CD4-positive, CD25-positive, alpha-beta regulatory T cell (primary cell): ENCODE measurements at places on chromosomes 6 and 20. TPM values are rescaled to one million over a fixed set of nuclear protein-coding genes. Genes with fewer than 3 reads are reported as not detected.

PLCB1 gene
- 1.8 TPM for total RNA-seq

ZFP64 gene
- total RNA-seq, result 14.9 TPM

CNR1 gene
- total RNA-seq, result not detected

RPS6KA2 gene
- total RNA-seq, result 5.2 TPM

KCNQ5 gene
- 0.59 TPM for total RNA-seq

NOX3 gene
- total RNA-seq, result not detected

NCOA7 gene
- total RNA-seq, result 41.9 TPM

TFAP2C gene
- total RNA-seq, result not detected

TP53TG5 gene
- total RNA-seq, result not detected

BTN3A1 gene
- total RNA-seq, result 279 TPM

GHRH gene
- not detected for total RNA-seq

TREM1 gene
- total RNA-seq, result not detected

CAGE1 gene
- total RNA-seq, result 0.57 TPM

HLA-DQB2 gene
- 5.4 TPM for total RNA-seq

DNA sequence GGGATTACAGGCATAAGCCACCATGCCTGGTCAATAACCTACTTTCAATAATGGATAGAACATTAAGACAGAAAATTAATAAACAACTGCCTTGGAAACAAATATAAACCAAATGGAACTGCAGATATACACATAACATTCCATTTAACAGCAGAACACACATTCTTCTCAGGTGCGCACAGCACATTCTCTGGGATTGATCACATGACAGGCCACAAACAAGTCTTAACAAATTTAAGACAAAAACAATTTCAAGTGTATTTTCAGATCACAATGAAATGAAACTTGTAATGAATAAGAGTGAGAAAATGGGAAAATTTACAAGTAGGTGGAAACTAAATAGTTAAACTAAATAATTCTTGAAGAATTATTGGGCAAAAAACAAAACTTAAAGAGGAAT lies 167.9 kb downstream of the TBX18 start:
- H3K4me3 ChIP-seq, result no peak overlapping the region
- H3K4me1 ChIP-seq, result no peaks in the 10 kb centered on the region
- DNase-seq, result no peak
- H3K27ac ChIP-seq, result no peak overlapping the region
- H3K27me3 ChIP-seq, result no peaks in the 10 kb centered on the region
- no peaks in the 10 kb centered on the region for H3K36me3 ChIP-seq

DNA sequence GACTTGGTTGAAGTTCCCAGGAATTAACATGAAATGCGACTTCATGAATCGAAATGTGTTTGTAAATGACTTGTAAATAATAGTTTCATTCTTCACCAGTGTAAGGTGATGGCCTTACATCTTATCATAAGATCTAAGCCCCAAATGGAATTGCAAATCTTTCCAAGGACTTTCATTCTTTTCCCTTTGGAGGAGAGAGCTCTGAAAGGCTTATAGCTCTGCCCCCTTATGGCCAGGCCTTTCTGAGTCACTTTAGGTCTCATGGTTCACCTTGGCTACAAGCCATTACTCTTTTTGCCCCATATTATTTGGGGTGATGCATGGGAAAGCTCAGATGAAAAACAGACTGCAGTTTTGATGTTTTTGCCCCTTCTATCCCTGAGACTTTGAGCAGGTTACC lies 209.1 kb upstream of the BMP2 start:
- H3K4me3 ChIP-seq, result no peak overlapping the region
- DNase-seq, result no peak
- no peaks in the 10 kb centered on the region for H3K27me3 ChIP-seq
- H3K27ac ChIP-seq, result no peak overlapping the region
- H3K4me1 ChIP-seq, result no peaks in the 10 kb centered on the region

DNA sequence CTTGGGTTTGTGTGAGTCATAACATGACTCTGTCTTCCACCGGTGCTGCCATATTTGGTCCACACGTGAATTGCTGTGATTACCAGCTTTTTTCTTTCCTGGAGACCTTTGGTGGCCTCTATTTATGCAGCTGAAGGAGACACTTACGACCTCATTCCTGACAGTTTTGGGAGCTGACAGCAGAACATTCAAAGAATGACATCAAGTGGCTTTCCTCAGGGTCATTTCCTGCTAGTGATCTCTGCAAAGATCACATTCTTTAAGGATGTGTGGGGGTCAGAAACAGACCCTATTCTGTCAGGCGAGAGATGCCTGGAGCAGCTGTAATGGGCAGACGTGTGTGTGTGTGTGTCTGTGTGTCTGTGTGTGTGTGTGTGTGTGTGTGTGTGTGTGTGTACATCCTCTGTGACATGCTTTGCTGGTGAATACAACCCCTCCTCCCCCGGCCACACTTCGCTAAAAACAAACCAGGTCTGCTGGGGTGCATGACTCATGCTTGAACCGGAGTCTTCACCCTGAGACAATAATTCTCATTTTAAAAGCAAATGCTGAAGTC lies 115.6 kb downstream of the TMEM170B start:
- H3K27me3 ChIP-seq, result peaks cover 3% of the 10 kb centered on the region
- peaks cover 15% of the 10 kb centered on the region for H3K4me1 ChIP-seq
- H3K27ac ChIP-seq, result no peak overlapping the region
- H3K4me3 ChIP-seq, result no peak overlapping the region
- DNase-seq, result no peak
- no peaks in the 10 kb centered on the region for H3K36me3 ChIP-seq

DNA sequence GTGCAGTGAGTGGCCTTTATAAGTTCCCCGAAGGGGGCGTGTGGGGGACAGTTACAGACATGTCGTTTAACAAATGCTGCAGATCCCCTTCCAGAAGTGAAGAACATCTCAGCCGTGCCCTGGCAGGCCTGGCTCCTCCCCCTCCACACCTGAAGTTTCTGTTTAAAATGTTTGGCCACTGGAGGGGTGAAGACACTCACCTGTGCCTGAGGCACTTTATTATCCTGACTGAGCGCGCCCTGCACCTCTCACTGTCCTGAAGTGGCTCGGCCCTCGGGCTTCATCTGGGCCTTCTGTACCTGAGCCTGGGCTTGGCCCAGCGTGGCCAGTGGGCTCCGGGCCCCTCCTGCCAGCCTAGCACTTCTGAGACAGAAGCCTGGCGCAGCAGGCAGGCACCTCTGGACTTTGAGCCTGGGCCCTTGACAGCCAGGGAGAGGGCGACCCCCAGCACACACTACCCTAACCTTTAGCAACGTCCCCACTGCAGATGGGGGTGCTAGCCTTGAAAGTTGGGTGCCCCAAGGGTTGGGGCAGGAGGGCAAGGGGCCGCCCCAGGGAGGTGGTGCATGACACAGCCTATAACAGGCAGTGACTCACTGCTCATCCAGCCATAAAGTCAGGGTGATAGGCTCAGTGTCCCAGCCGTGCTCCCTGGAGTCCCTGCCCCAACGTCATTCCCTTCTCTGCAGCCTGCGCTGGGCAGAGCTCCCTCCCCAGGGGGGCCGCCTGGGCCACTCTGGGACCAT lies 13.6 kb upstream of the GATA5 start:
- H3K4me1 ChIP-seq, result no peaks in the 10 kb centered on the region
- no peak overlapping the region for H3K4me3 ChIP-seq
- H3K36me3 ChIP-seq, result no peaks in the 10 kb centered on the region
- H3K27ac ChIP-seq, result no peak overlapping the region

GRCh38 chr6:12608874-12609273 lies 107.7 kb upstream of the PHACTR1 start:
- H3K4me1 ChIP-seq, result no peaks in the 10 kb centered on the region
- H3K36me3 ChIP-seq, result no peaks in the 10 kb centered on the region
- no peak for DNase-seq
- H3K27ac ChIP-seq, result no peak overlapping the region

- H3K36me3 ChIP-seq, result no peaks in the 10 kb centered on the region
- H3K4me3 ChIP-seq, result no peak overlapping the region
- H3K27ac ChIP-seq, result no peak overlapping the region
- DNase-seq, result no peak
- no peaks in the 10 kb centered on the region for H3K4me1 ChIP-seq
- H3K27me3 ChIP-seq, result no peaks in the 10 kb centered on the region
Measured at GRCh38 chr6:95431637-95432228, 145.6 kb upstream of the MANEA start.

GRCh38 chr6:53257001-53257400 lies 91.7 kb downstream of the ELOVL5 start:
- H3K27ac ChIP-seq, result no peak overlapping the region
- H3K36me3 ChIP-seq, result peaks cover 36% of the 10 kb centered on the region
- H3K27me3 ChIP-seq, result no peaks in the 10 kb centered on the region
- H3K4me1 ChIP-seq, result no peaks in the 10 kb centered on the region
- DNase-seq, result no peak

DNA sequence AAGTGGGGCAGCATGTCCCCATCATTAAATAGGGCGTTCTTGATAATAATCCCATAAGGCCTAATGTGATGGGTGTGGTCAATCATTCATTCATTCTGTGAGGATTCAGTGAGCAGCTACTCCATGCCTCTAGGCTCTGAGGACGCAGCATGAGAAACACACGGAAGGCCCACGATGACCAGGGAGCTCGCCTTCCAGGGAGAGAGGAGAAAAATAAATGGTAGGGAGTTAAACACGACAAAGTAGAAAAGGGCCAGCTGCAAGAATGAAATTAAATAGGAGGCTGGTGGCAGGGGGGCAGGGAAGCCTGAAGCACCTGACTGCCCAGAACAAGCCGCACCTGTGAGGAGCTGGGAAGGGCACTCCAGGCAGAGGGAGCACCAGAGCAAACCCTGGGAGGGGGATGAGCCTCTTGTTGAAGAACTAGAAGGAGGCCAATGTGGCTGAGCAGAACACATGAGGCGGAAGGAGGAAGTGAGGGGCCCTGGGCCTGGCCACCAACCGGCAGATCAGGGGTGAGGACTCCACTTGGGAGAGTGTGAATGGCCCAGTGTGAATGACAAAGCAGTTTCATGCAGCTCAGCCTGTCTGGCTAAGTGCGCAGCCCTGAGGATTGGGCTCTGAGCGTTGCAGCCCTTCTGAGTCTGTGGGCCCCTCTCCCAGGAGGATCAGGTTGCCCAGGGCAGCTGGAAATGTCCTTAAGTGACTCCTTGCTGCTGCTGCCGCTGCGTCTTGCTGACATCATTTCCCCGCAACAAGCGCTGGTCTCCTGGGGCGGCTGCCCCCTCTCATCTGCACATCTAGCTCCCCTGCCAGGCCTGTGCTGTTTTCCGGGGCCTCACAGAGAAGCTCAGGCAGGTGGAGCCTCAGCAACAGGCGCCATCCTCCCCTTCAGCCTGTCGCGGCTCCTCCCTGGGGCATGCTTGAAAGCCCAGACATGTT lies 99.9 kb downstream of the CDH26 start:
- peak; percentile 20 for DNase-seq
- no peaks in the 10 kb centered on the region for H3K27me3 ChIP-seq
- H3K36me3 ChIP-seq, result no peaks in the 10 kb centered on the region
- peak overlapping the region; percentile 45 for H3K27ac ChIP-seq

GRCh38 chr20:59018817-59019216 lies 412 bp upstream of the TUBB1 start:
- H3K4me3 ChIP-seq, result no peak overlapping the region
- H3K27me3 ChIP-seq, result no peaks in the 10 kb centered on the region
- peaks cover 11% of the 10 kb centered on the region for H3K36me3 ChIP-seq
- peaks cover 20% of the 10 kb centered on the region for H3K4me1 ChIP-seq

- peaks cover 23% of the 10 kb centered on the region for H3K36me3 ChIP-seq
- H3K27me3 ChIP-seq, result no peaks in the 10 kb centered on the region
- peaks cover 3% of the 10 kb centered on the region for H3K4me1 ChIP-seq
Measured at GRCh38 chr6:131628726-131629125, 684 bp upstream of the MED23 start.

DNA sequence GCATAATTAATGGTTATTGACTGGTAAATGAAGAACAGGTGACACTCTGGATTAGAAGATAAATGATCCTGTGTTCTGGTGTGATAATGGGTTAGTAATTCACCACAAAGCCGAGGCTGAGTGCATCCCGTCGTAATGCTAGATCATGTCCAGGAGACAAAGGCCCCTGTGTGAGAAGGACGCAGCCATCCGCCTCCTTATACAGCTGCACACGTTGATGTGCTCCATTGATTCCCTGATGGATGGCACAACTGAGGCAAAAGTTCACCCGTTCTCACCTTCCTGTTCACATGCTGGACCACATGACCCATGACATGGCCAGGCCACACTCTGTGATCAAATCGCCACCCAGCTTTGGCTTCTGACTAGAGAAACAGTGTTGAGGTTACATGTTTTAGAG lies 136.1 kb downstream of the FOXC1 start:
- H3K36me3 ChIP-seq, result no peaks in the 10 kb centered on the region
- H3K27me3 ChIP-seq, result no peaks in the 10 kb centered on the region
- DNase-seq, result no peak
- H3K4me1 ChIP-seq, result no peaks in the 10 kb centered on the region
- H3K27ac ChIP-seq, result no peak overlapping the region

GRCh38 chr6:119034827-119035458 lies 43.5 kb downstream of the FAM184A start:
- DNase-seq, result no peak
- no peak overlapping the region for H3K27ac ChIP-seq
- no peaks in the 10 kb centered on the region for H3K4me1 ChIP-seq
- no peaks in the 10 kb centered on the region for H3K27me3 ChIP-seq
- H3K4me3 ChIP-seq, result no peak overlapping the region
- no peaks in the 10 kb centered on the region for H3K36me3 ChIP-seq

GRCh38 chr6:34487536-34487935 lies 21.7 kb downstream of the PACSIN1 start:
- peaks cover 18% of the 10 kb centered on the region for H3K4me1 ChIP-seq
- no peaks in the 10 kb centered on the region for H3K27me3 ChIP-seq
- H3K4me3 ChIP-seq, result no peak overlapping the region
- no peak for DNase-seq
- no peak overlapping the region for H3K27ac ChIP-seq
- no peaks in the 10 kb centered on the region for H3K36me3 ChIP-seq

DNA sequence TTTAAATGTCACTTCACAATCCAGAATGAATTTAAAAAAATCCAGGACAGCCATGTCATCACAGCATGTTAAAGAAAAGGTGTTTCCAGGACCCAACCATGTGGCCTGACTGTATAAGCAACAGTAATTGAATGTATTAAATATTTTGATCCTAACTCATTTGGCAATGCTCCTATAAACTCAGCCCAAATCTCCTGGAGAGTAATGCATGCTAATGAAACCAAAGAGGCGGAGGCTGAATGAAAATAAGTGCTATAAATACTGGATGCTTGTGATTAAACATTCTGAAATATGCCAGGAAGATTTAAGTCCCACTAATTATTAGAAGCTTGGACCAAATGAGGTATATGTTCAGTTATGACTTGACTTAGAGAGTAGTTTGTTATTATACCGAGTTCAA lies 486.8 kb downstream of the FRK start:
- H3K4me1 ChIP-seq, result no peaks in the 10 kb centered on the region
- H3K27ac ChIP-seq, result no peak overlapping the region
- no peaks in the 10 kb centered on the region for H3K27me3 ChIP-seq
- DNase-seq, result no peak
- no peaks in the 10 kb centered on the region for H3K36me3 ChIP-seq

- DNase-seq, result peak; percentile 18
- H3K4me3 ChIP-seq, result peak overlapping the region; percentile 93
- peak overlapping the region; percentile 92 for H3K27ac ChIP-seq
- no peaks in the 10 kb centered on the region for H3K27me3 ChIP-seq
Measured at GRCh38 chr6:26159357-26160273, 72.4 kb downstream of the HFE start.

GRCh38 chr6:163706500-163707087 lies 292.1 kb downstream of the QKI start:
- H3K4me3 ChIP-seq, result no peak overlapping the region
- H3K36me3 ChIP-seq, result no peaks in the 10 kb centered on the region
- H3K4me1 ChIP-seq, result no peaks in the 10 kb centered on the region
- no peak overlapping the region for H3K27ac ChIP-seq

- no peaks in the 10 kb centered on the region for H3K36me3 ChIP-seq
- H3K27ac ChIP-seq, result no peak overlapping the region
- no peaks in the 10 kb centered on the region for H3K27me3 ChIP-seq
- H3K4me1 ChIP-seq, result no peaks in the 10 kb centered on the region
- DNase-seq, result no peak
Measured at GRCh38 chr6:10278746-10279145, 136.1 kb downstream of the TFAP2A start.
